ENCODE measurements at places on chromosomes 16 and 17. TPM values are rescaled to one million over a fixed set of nuclear protein-coding genes. Genes with fewer than 3 reads are reported as not detected.

Gene GNAO1
- total RNA-seq: 416 TPM

Gene OR1F1
- 0.54 TPM for total RNA-seq

Gene CDH13
- 99.4 TPM for total RNA-seq

Gene KRTAP2-2
- not detected for total RNA-seq

Gene CD19
- not detected for total RNA-seq

Gene NAA60
- total RNA-seq: 53.4 TPM

Gene ANKFN1
- total RNA-seq: 3.6 TPM
